ENCODE measurements at places on chromosomes 7 and 10. TPM values are rescaled to one million over a fixed set of nuclear protein-coding genes. Genes with fewer than 3 reads are reported as not detected.

Gene TRPV6
- not detected for total RNA-seq

Gene TDRD1
- not detected for total RNA-seq

Gene CALN1
- total RNA-seq, result not detected

Gene TMEM26
- total RNA-seq, result not detected
